ENCODE measurements at places on chromosomes 2 and 18.

- DNase-seq, result peak; percentile 18
Measured at GRCh38 chr2:43114210-43114609, 112.2 kb downstream of the ZFP36L2 start.

GRCh38 chr2:167411367-167411766 is 523.1 kb downstream of the XIRP2 start:
- peak; percentile 8 for DNase-seq

GRCh38 chr2:159285929-159286708 is at the start of gene WDSUB1:
TSS of gene WDSUB1 (minus strand) at chr2:159286703. CDS start at chr2:159283069, 3,634 bp downstream.
- DNase-seq, result peak; percentile 57

DNA sequence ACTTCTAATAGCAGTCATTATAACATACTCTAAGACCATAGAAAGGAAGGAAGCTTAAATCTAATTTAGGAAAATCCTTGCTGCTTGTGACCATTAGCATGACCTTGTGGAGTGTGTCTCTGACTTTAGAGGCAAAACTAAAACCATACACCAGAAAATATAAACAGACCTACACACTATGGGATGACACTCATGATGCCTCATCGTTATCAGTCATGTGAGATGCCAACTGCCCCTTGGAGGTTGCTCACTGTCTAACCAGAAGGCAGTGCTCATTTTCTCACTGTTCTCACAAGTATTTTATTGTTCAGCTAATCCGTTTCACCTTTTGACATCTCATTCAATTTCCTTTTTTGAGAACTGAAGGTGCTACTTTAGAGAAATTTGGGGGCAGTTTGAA is 376.9 kb downstream of the RND3 start:
- no peak for DNase-seq

DNA sequence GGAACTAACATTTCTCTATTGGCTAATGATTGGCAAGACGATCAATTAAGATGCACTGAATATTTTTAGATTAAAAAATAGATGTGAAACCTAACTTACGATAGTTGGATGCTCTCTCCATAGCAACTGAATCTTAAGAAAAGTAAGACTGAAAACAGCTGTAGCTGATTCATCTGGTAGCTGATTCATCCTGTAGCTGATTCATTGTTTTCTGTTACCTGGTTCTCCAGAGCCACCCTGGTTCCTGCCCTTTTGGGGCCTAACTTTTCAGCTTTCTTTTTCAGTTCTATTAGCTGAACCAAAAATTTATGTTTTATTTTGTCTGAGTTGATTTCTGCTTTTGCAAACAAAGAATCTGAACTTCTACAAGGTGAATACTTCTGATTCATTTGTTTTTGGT is 22.7 kb upstream of the SPR start:
- DNase-seq, result no peak

GRCh38 chr2:11602563-11603204 is 67.3 kb downstream of the NTSR2 start:
- DNase-seq, result no peak

- DNase-seq, result peak; percentile 0
Measured at GRCh38 chr2:141906678-141907077, 224.1 kb downstream of the LRP1B start.

DNA sequence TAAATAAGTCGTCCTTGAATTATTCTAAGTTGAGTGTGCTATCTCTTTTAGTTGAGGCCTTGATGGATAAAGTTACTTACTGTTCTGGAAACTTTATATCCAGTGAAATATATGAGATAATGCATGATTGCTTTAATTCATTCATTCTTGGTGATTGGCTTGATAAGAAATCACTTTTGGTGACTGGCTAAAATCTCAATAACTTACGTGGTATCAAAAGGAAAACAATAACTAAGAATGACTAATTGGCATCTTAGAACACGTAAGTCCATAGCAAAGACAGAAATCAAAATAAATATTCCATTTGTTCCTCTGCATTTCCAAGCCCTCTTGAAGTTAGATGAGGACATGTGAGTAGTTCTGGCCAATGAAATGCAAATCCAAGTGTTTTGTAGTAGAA is 251.6 kb downstream of the NUP35 start:
- no peak for DNase-seq

- DNase-seq, result no peak
Measured at GRCh38 chr2:204031056-204031455, 94.5 kb downstream of the ICOS start.

DNA sequence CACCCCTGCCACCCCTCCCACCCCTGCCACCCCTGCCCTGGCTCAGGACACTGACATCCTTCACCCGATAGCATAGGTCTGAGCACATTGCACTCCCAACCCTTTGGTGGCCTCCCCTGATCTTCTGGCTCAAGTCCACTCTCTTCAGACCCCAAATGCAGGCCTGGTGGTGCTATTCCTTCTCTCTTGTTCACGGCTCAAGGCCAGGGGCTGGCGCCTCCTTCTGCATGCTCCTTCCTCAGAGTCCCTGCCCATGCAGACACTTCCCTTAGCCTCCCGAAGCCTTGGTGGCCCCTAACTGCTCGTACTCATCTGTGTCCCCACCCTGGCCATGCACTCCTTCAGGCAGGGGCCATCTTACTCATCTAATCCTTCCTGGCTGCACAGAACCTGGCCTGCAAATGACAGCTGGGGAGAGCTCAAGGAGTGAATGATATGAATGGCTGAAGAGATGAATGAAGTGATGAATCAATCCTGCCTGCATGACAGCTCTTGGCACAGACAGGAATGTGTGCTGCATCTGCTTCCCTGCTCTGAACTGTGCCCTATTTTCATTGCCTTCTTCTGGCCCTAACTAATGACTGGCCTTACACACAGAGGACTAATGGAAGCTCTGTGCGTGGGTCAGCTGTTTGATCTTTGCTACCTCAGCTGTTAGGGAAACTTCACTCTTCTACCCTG is 290.8 kb downstream of the DYSF start:
- DNase-seq, result peak; percentile 34

- no peak for DNase-seq
Measured at GRCh38 chr2:113105047-113105785, 22.2 kb upstream of the IL1RN start.

DNA sequence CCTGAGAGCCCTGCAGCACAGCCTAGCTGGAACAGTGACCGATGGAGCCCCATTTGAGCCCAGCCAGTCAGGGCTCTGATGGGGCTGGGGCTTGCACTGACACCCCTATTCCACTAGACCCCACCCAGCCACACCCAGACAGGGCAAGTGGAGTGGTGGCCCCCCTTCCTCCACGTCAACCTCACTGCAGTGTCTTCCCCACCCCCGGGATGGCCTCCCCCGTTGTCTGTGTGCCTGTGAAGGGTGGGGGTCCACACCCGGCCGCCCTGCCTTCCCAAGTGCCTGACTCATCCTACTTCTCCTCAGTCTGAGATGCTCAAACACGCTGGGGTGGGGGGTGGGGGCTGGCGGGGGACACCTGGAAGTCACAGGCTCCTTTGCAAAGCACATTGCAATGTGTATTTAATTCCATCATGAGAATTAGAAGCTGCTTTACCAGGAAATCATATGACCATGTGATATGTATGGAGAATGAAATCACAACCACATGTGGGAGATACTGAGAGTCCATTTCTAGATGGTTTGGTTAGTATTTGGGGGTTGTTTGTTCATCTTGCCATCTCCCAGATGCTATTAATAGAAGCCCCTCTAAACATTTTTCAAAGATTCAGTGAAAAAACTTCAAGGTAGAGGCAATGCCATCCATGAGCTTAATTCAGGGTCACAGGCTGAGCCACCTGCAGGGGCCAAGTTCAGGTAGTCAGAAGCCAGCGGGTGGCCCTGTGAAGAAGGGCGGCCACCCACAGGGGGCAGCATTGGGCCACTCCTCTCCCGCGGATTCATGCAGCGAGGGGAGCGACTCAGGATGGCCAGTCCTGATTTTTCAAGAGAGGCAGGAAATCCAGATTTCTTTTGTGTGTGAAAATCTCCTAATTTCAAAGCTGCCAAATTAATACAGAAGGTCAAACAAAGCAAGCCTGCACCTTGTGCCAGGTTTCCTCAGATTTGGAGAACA is 22.7 kb upstream of the GMPPA start:
- DNase-seq, result peak; percentile 14

DNA sequence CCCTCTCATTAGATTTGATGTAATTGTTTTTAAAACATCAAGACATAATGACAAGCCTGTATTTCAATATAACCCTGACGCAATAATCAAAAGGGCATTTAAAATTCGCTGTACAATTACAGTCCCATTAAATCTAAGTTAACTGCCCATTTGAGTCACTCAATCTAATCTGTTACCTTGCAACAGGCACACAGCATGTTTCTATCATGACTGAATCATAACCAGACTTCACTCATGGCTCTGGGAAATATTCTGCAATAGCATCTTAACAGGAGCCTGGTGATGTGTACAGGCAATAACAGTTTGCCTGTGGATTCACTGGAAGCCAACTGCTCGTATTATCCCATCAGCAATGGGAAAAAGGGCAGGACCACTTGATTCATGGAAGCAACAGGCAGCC is 142.3 kb upstream of the NCKAP5 start:
- DNase-seq, result no peak

DNA sequence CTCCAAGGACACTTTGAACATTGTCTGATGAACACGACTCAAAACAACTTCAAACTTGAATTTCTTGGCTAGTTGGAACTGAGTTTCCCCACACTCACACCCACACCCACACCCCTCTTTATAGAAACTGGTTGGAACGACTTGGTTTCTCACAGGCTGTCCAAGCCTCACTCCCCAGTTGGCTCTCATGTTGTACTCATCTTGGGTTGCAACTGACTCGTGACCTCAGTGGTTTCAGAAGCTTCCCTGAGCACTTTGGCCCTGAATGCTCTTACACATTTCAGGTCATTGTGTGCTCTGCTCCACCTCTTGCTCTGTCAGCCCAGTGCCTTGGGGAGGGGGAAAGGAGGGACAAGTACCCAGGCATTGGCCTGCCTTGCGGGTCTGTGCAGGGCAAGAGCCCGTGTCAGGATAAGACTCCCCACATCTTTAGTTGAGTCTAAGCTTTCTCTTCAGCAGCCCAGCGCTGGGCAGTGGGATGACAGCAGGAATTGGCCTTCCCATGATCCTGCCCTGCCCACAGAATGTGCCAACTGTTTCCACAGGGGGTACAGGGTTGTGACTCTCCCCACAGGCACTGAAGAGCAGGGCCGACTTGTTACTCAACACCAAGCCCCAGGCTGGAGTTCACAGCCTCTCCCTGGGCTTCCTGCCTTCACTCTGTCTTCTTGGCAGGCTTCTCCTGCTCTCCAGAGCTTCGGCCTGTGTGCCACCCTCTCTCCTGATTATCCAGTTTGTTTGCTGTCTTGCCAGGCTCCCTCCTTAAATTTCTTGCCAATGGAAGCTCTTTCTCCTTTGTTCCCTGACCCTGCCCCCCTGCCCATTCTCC is 104.6 kb downstream of the RTN4 start:
- no peak for DNase-seq

DNA sequence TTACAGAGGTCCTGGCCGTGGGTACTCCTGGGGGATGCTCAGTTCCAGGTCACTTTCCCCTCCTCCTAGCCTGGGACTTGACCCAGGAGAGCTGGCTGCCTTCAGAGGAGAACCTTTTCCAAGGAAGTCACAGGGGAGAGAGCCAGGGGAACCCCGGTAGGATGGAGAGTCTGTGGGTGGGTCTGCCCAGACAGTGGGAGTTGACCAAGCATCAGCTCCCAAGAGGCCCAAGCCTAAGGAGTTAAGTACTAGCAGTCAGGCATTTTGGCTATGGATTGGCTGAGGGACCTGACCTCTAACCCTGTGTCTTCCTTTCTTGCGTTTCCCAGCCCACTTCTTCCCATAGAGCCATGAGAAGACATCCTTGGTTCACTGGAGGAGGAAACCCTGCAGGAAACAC is 48.8 kb upstream of the PLB1 start:
- DNase-seq, result no peak

DNA sequence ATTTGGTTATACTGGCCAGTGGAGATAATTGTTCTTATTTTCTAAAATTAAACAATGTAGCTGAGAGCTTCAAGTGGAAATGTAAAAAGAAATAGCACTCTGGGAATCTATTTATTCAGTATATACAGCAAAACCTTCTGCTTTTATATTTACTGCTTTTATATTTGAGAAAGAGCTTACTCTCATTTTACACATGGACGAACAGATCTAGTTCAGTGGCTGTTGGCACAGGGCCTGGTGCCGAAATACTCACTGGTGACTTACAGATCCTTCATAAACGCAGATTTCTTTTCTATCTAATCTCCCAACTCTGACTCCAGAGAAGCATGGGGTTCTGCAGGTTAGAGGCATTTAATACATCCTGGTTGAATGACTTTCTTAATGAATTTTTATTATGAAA is 266.2 kb downstream of the ASXL3 start:
- DNase-seq, result no peak

- no peak for DNase-seq
Measured at GRCh38 chr18:79574938-79575525, 104.6 kb upstream of the CTDP1 start.

DNA sequence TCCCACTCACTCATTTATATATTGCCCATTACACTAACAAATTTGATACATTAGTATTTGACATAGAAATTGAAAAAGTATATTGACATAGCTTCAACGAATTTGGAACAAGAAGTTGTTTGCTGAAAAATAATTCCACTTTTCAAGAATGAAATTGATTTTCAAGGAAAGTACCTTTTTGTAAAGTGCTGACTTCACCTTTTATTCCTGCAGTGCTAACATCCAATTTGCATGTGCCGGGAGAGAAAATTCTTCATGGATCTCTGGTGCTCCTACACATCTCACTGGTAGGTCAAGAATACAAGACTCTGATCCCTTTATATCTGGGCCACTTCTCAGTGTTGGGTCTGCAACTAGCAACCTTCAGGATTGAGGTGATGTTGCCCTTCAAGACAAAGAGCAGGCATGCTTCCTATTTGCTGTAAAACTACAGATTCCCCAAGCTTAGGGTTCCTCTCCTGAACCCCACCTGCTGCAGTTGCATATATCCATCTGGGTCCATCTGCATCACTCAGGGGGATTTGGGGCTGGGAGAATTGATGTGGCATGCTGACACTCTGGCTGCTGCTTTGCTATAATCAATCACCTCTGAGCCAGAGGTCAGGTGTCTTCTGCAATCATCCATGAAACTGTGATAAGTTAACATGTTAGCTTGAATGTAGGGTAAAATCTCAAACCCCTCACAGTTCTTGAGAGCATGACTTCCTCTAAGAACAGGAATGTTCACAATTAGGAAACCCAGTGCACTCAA is 108.4 kb upstream of the TTN start:
- DNase-seq, result no peak

- DNase-seq, result peak; percentile 36
Measured at GRCh38 chr2:71154279-71154678, 23.8 kb downstream of the MPHOSPH10 start.

- DNase-seq, result no peak
Measured at GRCh38 chr18:44683556-44683955, 2.9 kb downstream of the SETBP1 start.

- DNase-seq, result no peak
Measured at GRCh38 chr2:74041182-74041581, 56.5 kb downstream of the TET3 start.

All from NCI-H524 (cell line).